ENCODE measurements at places on chromosomes 2 and 18.

DNA sequence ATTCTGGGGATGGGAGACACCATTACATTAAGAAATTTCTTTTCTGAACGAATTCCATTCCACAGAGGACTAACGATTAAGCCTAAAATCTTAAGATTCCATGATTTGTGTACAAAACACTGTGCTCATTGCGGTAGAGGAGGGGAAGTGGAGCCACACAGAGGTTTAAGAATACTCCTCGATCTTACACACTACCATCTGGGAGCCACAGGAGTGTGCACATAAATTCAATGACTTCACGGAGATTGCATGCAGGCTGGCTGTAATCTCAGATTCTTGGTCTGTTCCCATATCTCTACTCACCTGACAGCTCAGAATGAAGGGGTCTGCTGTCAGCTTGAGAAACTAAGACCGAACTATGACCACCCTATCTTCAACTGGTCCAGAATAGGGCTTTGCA, 762 bp downstream of the VPS4B start:
- no peak for DNase-seq

DNA sequence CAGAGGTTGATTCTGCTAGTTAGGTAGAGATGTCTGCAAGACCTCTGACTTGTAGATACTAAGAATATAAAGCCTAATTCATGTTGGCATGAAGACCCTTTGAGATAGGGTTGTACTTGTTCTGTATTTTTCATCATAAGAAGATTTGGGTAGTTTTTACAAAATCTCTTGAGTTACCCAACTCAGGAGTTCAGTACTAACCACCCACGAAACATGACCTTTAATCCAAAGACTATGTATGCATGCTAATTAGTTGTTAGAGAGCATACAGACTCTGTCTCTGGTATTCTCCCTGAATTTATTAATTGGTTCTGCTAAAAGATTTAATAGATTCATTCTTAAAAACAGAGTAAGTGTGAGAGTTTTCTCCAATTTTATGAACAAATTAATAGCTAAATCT, 16.9 kb downstream of the PECR start:
- DNase-seq = no peak

GRCh38 chr2:109439390-109439786, 174.4 kb downstream of the SEPTIN10 start:
- DNase-seq = no peak

- no peak for DNase-seq
These were observed 59.1 kb downstream of the MBP start for GRCh38 chr18:77073336-77074093.

- DNase-seq = no peak
These were observed 127.7 kb downstream of the DNAH6 start for GRCh38 chr2:84643991-84644390.

DNA sequence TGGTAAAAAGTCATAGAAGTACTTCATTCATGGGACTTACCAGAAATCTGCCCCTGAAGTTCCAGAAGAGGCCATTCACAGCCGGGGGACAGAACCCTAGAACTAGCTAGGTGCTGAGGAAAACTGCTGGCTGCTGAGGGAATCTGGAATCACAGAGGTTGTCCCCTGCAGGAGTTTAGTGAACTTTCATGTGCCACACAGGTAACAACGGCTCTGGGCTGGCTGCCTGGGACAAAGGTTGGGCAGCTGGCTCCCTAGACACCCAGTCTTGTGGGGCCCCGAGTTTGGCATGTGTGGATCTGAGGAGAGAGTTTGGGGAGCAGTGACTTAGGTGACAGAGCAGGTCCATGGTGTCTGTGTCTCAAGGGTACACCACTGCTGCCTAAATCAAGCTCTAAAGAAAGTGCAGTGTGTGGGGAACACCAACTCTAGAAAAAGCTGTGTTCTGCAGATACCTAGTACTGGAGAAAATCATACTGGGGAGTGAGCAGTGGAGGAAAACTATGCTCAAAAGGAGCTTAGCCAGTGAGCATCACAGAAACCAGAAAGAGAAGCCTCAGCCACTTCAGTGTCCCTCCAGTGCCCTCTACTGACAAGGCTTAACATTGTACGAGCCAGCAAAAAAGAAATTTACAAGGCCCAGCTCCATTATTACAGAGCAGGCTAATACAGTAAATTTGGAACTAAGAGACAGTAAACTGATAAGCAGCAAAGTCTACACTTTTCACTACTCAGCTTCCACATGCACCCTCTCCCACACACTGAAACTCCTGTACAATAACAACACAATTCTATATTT, 15.2 kb downstream of the GALNT3 start:
- DNase-seq = no peak

GRCh38 chr2:52289741-52290140, 1257.8 kb upstream of the NRXN1 start:
- no peak for DNase-seq

DNA sequence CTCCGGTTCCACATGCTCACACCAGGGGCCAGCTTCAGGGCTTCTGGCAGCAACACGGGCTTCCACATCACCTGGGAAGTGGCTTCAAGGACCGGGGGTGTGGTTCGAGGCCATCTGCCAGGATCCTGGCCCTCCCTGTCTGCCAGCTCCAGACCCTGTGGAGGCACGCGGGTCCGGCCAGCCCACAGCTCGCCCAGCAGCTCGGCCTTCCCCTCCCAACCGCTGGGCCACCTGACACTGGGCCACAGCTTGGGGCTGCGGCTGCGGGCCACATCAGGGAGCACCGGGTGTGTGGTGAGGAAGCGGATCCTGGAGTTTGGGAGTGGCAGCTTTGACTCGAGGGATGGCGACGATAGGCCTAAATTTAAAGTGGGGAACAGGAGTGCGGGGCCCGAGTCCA, 7.0 kb downstream of the C2orf81 start:
- DNase-seq = no peak

- DNase-seq = no peak
These were observed 115.8 kb downstream of the CABLES1 start for GRCh38 chr18:23250893-23251656.

- no peak for DNase-seq
These were observed 29.3 kb downstream of the MRPL33 start for GRCh38 chr2:27800856-27801255.

- no peak for DNase-seq
These were observed 649.9 kb upstream of the RAB6C start for GRCh38 chr2:129329574-129329973.

- DNase-seq = no peak
These were observed 200.3 kb downstream of the PRKCE start for GRCh38 chr2:45851576-45852304.

GRCh38 chr2:21966139-21966538, 842.4 kb downstream of the TDRD15 start:
- no peak for DNase-seq

- DNase-seq = no peak
These were observed 422.7 kb upstream of the FSHR start for GRCh38 chr2:49577041-49577440.

Data from activated CD4-positive, CD25-positive, alpha-beta regulatory T cell treated with anti-CD3 and anti-CD28 coated beads, Interleukin-2, amount 50 U/mL, for 72 hours (primary cell).